Right ventricle myocardium superior (tissue), 1 donor: ENCODE measurements at places on chromosomes 13 and 19. TPM values are rescaled to one million over a fixed set of nuclear protein-coding genes. Genes with fewer than 3 reads are reported as not detected.

Gene ZNF792
- 3.3 TPM for total RNA-seq

Gene BRSK1
- 1.6 TPM for total RNA-seq

Gene FPR1
- total RNA-seq, result 3.5 TPM

DNA sequence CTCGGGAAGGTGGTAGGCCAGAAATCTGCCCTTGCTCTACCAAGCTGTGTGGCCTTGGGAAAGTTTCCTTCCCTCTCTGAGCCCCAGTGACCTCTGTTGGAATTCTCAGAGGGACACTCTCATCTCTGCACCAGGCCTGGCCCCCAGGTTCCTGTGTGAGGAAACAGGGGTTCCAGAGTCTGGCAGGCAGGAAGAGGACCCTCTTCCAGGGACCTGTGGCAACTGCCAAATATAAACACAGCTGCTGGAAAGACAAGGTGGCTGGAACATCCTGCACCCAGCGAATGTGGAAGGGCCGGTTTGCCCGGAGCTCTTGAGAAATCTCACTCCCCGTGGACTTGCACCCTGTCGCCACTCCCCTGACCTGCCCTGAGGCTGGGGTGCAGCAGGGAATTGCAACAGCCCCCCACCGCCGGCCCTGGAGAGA, 52.8 kb downstream of the GADD45B start:
- DNase-seq, result peak; percentile 22

Gene SLITRK6
- total RNA-seq, result 0.83 TPM

GRCh38 chr13:24207841-24208667, 47.5 kb downstream of the SPATA13 start:
- DNase-seq, result no peak

GRCh38 chr19:58492265-58492664, 16.1 kb downstream of the ZNF446 start:
- DNase-seq, result no peak

- no peak for DNase-seq
Observed at GRCh38 chr13:96273196-96273595, 183.3 kb downstream of the HS6ST3 start.

GRCh38 chr19:1226227-1226518, 11.6 kb downstream of the CBARP start:
- DNase-seq, result no peak

GRCh38 chr19:6737873-6738786, 750 bp upstream of the GPR108 start:
- peak; percentile 95 for DNase-seq

- no peak for DNase-seq
Observed at GRCh38 chr19:43501661-43502418, 2.7 kb downstream of the PHLDB3 start.

Gene N4BP2L1
- 3.7 TPM for total RNA-seq

DNA sequence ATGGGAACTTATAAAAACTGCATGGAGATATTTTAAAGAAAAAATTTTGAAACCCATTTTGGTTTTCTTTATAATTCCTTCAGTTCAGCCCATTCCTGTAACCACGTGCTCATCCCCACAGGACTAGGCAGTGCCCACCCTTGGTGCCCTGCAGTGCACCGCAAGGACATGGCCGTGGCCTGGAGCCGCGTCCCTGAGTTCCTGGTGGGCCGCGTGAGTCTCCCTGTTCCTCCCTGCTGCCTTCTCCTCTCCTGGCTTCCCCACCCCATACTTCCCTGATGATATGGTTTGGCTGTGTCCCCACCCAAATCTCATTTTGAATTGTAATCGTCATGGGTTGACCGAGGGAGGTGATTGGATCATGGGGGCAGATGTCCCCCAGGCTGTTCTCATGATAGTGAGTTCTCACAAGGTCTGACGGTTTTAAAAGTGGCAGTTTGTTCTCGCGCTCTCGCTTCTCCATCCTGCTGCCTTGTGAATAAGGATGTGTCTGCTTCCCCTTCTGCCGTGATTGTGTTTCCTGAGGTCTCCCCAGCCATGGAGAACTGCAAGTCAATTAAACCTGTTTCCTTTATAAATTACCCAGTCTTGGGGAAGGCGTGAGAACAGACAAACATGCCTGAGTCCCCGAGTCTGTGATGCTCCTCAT, 31.6 kb upstream of the TFDP1 start:
- no peak for DNase-seq

DNA sequence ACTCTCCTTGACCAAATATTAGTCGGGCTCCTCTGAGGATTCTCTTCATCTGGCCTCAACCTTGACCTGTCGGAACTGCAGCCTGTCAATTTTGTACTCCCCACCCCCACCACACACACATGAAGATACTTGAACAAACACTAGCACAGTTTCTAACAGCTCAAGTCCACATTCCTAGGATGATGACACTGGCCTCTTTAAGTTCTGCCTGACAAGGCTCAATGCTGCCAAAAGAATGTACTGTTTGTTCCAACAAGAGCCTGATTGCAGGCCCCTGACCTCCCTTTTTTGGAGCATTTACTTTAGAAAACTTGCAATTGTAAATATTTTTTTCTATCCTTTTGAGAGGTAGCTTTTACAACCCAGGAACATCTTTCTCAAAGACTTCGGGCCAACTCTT, 169.2 kb upstream of the IRS2 start:
- no peak for DNase-seq

DNA sequence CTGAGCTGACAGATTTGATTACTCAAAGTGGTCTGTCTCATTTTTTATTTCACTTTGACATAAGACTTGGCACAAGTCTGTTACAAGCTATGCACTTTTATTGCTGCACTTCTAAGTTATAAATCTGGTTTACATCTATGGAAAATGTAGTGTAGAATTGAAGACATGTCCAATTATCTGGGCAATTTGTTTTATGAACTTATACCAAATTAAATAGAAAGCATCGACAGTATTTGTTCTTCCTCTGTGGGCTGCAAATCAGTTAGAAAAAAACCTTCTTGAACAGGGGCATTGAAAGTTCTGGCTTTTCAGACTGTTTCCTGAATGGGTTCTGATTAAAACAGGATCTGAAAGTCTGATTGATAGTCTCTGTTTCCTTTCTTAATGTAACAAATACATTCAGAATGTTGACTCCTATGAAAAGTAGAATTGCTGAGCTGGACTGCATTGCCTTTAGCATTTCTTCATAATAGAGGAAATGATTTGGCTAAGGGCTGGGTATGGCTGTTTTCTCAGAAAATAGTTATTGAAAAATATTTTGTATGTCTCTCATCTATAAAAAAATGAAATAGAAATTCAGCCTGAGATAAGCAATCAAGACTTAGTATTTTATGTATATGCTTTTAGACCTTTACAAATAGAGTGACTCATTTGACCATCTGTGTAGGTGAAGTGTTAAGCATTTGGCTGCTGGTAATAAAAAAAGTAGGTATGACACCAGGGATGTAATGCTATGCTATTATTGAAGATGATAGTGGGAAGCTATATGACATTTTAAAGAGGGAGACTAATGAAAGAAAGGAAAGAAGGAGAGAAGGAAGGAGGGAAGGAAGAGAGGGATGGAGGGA, 210.9 kb upstream of the SPRY2 start:
- DNase-seq, result no peak

- DNase-seq, result no peak
Observed at GRCh38 chr13:35926859-35927530, 204.2 kb downstream of the DCLK1 start.

Gene TSSK6
- 0.67 TPM for total RNA-seq

Gene ACER1
- not detected for total RNA-seq

GRCh38 chr19:16520986-16521624, 21.1 kb downstream of the CHERP start:
- DNase-seq, result no peak

- DNase-seq, result no peak
Observed at GRCh38 chr13:89897681-89898080, 1449.8 kb upstream of the MIR17HG start.

Gene F2RL3
- total RNA-seq, result 0.16 TPM

- DNase-seq, result no peak
Observed at GRCh38 chr13:38176664-38177063, 173.0 kb upstream of the UFM1 start.

Gene SIGLEC8
- 0.13 TPM for total RNA-seq

Gene SCN1B
- 48.2 TPM for total RNA-seq

- no peak for DNase-seq
Observed at GRCh38 chr19:8880868-8881488, 48.8 kb downstream of the MBD3L1 start.

GRCh38 chr19:1438035-1438932, at the start of gene RPS15:
RPS15 (plus strand) TSS chr19:1438396; CDS start chr19:1438426, 30 bp downstream.
- DNase-seq, result peak; percentile 98

GRCh38 chr19:14516746-14517438, 1.3 kb downstream of the DNAJB1 start:
- no peak for DNase-seq

DNA sequence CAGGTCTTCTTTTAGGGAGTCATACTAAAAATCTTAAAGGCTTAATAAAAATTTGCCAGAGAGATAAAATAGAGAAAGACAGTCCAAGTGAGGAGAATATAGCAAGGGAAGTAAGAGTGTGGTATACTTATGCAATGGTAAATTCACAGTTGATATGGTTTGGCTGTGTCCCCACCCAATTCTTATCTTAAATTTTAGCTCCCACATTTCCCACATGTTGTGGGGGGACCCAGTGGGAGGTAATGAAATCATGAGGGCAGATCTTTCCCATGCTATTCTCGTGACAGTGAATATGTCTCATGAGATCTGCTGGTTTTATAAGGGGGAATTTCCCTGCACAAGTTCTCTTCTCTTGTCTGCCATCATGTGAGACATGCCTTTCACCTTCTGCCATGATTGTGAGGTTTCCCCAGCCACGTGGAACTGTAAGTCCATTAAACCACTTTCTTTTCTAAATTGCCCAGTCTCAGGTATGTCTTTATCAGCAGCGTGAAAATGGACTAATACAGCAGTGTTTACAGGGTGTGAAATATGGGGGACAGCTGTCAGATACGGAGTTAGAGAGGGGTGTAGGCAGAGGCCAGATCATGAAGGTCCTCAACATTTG, 115.4 kb downstream of the UGGT2 start:
- no peak for DNase-seq

DNA sequence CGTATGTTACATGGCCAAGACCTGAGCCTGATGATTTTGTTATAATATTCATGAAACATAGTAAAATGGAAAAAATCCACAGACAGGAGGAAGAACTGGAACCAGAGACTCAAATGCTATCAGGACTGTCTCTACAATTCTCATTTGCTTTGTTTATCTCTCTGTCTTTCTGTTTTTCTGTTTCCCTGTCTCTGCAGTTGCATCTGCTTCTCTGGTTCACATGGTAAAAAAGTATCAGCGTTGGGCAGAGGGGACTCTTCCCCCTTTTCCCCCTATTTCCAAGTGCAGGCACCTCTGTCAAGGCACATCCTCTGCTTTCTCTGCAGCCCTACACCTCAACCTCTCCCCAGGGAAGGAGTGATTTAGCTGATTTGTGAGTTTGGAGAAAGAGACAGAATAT, 41.2 kb upstream of the VWA8 start:
- no peak for DNase-seq

Gene FAM174C
- total RNA-seq, result 12.4 TPM

Gene OVOL3
- total RNA-seq, result not detected

DNA sequence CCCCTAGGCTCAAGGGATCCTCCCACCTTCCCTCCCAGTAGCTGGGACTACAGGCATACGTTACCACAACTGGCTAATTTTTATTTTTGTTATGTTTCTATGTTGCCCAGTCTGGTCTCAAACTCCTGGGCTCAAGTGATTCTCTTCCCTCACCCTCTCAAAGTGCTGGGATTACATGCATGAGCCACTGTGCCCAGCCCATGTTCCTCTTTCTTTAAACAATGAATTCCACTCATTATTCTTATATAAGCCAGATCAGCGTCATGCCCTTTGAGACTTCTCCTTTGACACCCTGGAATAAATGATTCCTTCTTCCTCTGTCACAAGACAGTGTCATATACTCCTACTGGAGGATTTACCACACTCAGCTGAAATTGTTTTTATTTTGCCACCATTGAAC, 519.9 kb upstream of the SPRY2 start:
- DNase-seq, result no peak

GRCh38 chr19:55369653-55370304, 484 bp downstream of the IL11 start:
- no peak for DNase-seq

GRCh38 chr13:47549219-47549752, 451.8 kb downstream of the SUCLA2 start:
- DNase-seq, result no peak

Gene NCAN
- not detected for total RNA-seq

- DNase-seq, result no peak
Observed at GRCh38 chr13:23447927-23448326, 14.4 kb upstream of the SACS start.

Gene ZSWIM4
- total RNA-seq, result 2.7 TPM

- DNase-seq, result no peak
Observed at GRCh38 chr19:19704836-19705235, 28.1 kb downstream of the ZNF14 start.

Gene CRYL1
- total RNA-seq, result 18.0 TPM

Gene UBE2S
- 22.6 TPM for total RNA-seq

DNA sequence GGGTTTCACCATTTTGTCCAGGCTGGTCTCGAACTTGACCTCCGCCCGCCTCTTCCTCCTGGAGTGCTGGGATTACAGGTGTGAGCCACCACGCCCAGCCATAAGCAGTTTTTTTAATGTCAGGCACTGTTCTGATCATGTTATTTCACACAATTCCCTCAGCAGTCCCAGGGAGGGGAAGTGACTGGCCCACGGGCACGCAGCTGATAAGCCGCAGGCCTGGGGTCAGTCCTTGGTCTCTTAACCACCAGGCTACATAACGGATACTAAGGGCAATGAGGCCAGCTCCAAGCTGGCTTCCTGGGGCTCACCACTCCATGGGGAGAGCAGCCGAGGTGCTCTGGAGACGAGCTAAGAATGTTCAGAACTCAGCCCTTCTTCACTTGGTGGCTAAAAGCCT, 13.5 kb downstream of the BRSK1 start:
- DNase-seq, result no peak

Gene ZNF829
- total RNA-seq, result 1.8 TPM
